ENCODE measurements at places on chromosomes 1 and 21.

GRCh38 chr1:169236880-169237279, 130.4 kb downstream of the ATP1B1 start:
- no peak for DNase-seq

- DNase-seq, result no peak
Measured at GRCh38 chr1:174286042-174286441, 126.7 kb downstream of the RABGAP1L start.

- no peak for DNase-seq
Measured at GRCh38 chr21:39373634-39374033, 24.7 kb upstream of the HMGN1 start.

GRCh38 chr1:206769304-206769731, 1.3 kb upstream of the IL19 start:
- no peak for DNase-seq

DNA sequence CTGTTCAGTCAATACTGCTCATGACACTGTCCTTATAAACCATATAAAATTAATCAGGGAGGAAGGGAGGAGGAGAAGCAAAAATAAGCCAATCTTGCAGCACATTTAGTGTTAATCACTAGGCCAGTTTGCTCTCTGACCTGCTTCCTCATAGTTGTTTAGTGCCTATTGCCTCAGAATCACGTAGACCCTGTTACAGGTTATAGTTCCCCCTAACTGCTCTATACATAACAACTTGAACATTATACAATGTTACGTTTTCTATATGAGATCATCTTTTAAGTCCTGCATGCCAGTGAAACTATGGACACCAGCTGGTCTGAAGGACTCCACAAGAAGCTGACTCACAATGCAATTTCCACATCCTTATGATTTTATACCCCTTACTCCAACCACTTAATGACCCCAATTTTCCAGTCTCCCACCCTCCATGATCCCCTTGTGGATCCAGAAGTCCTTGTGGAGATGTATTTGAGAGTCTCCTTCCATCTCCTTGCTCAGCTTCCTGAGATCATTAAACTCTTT, 34.9 kb upstream of the TACSTD2 start:
- DNase-seq, result no peak

- no peak for DNase-seq
Measured at GRCh38 chr1:159005161-159005560, 4.5 kb upstream of the IFI16 start.

- DNase-seq, result no peak
Measured at GRCh38 chr1:59900640-59901039, 25.9 kb downstream of the CYP2J2 start.

DNA sequence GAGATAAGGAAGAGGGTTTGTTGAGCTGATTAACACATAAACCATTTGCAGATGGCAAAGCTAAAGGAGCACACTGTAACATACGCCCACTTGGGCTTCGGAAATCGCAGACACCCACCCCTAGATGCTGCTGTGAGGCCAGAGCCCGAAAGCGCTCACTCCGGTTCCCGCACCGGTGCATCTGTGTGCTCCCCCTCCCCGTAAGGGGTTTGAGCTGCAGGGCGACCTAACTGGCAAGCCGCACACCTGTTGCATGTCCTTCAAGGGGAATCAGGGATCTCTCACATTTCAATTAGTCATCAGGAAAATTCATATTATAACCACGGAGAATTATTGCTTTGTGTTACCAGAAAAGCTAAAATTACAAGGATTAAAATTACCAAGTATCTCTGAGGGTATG, 1.4 kb upstream of the CFH start:
- DNase-seq, result no peak

- no peak for DNase-seq
Measured at GRCh38 chr1:154239491-154239890, 18.7 kb downstream of the UBAP2L start.

GRCh38 chr1:67088440-67088839, 34.5 kb upstream of the SLC35D1 start:
- DNase-seq, result no peak

GRCh38 chr1:91172541-91172940, 150.7 kb upstream of the ZNF644 start:
- DNase-seq, result no peak

DNA sequence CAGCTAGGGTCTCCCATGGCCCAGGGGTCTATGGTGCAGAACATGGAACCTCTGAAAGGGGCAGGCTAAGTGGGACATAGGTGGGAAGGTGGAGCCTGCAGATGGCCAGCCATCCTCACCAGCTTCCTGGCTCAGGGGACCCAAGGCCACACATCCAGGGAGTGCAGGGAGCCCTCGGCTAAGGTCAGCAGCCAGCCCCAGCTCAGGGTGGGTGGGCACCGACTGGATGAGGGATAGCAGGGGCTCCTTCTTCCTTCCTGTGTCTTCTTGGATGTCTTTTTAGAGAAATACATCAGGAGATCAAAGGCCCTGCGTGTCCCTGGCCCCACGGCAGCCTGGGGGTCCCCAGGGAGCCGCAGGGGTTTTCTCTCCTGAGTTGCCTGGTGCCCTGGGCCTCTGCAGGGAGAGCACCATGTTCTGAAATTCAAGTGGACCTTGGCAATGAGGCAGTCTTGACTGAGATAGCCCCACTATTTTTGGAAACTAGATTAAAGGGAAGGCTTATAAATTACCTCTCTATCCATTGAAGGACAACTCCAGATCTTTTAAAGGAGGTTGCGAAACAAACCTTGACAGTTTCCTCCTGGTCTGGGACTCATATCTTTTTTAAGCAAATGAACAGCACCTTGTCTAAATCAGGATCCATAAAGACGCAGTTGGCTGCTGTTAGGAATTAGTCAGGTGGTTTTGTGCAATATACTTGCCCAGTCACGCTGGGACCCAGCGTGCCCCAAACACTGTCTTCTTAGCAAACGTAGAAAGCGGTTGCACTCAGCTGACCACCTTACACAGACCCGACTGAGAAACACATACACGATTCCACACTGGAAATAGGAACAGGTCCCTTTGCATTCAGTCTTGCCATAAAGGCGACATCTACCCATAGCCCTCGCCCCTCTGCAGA, 242.3 kb downstream of the TOMM20 start:
- DNase-seq, result no peak

All from thoracic aorta (tissue), 2 donors.